ENCODE measurements at places on chromosomes 3 and 15.

DNA sequence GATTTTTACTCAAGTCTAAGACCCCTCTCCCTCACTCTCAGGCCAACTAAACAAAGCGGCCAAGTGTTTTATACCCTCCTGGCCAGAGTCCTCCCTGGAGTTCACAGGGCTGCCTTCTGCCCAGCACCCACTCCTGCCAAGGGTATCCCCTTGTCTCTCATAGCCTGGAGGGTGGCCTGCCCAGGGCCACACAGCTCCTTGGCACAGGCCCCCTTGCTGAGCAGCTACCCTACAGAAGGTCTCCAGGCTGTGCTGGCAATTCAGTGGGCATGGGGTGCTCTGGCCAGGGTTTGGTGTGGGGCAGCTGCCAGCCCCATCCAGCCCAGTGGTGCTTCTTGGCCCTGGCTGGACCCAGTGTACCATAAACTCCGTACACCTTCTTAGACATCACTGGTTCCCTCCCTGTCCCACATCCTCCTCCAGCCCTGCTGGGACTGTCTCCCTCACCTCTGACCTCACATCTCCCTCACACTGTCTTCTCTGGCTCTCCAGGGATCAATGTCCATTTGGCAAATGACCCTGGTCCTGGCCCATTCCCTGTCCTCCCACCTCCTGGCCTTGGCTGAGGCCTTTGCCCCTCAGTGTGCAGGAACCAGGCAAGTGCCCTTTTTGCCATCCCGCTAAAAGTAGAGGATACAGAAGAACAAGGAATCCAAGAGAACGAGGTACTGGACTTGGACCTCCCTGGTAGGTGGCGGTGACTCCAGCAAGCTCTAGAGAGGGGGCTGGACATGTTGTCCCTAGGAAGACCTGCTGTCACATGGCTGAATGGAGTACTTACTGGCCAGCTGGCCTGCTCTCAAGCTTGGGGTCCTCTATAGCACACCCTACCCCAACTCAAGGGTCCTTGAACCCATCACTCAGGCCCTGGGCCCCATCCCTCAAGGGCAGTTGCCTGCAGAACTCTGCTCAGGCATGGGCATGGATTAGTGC, 50.0 kb upstream of the TRPM1 start:
- DNase-seq: no peak

DNA sequence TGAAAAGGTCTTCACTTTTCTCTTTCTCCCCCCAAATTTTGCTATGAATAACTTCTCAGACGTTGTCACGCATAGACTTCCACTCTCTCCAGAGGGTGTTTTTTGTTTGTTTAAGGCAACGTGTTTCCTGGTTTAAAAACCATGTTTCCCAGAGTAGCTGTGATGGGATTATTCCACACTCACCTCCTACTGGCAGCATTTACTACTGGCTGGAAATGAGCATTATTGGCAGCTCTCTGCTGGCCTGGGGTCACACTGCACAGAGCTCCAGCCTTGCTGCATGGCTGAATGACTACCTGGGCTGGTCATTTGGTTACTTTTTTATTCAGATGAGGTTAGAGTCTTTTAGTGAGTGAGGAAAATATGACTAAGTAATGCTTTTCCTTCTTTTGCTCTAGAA, 65.2 kb downstream of the RARB start:
- no peak for DNase-seq

DNA sequence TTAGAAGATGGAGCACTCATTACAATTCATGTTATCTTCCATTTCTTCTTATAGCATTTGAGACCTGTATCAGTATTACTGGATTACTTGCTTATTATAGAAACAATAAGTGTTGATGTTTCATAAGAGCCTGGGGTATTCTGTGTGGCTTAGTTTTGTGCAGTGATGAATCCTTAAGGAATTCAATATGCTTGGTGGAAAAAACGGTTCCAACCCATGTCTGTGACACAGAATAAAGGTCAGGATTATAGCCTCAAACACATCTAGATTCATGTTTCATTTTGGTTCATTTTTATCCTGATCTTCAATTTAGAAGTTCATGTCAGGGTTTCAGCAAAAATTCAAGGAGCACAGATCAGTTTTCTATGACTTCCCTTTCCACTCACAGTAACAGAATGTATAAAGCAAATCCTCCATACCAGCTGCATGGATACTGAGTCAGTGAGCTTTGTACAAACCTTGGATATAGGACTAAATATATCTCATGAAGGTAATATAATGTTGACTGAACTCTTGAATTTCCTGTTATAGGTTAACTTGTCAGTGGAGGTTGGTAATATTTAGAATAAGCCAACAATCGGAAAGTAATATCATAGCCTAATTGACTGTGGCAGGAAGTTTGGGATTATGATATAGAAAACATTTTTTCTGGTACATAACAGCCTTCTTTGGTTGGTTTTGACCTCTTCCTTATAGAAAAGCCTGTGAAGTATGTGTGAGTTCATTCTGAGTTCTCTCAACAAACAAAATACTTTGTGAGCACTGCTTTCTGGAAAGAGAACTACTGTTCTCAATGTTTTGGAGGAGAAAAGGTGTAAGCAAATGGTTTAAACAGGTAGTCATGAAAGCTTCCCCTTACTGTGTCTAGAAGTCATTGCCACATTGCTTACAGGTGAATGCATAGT, 218.2 kb upstream of the TPM1 start:
- no peak for DNase-seq

GRCh38 chr3:167862104-167862730, 126.7 kb downstream of the SERPINI1 start:
- DNase-seq: no peak

- DNase-seq: no peak
These were observed 404.8 kb downstream of the IGSF11 start for GRCh38 chr3:118629821-118630220.

- DNase-seq: peak; percentile 40
These were observed 429 bp downstream of the PARP9 start for GRCh38 chr3:122563717-122564025.

GRCh38 chr15:35229085-35229484, 144.0 kb upstream of the NANOGP8 start:
- no peak for DNase-seq

DNA sequence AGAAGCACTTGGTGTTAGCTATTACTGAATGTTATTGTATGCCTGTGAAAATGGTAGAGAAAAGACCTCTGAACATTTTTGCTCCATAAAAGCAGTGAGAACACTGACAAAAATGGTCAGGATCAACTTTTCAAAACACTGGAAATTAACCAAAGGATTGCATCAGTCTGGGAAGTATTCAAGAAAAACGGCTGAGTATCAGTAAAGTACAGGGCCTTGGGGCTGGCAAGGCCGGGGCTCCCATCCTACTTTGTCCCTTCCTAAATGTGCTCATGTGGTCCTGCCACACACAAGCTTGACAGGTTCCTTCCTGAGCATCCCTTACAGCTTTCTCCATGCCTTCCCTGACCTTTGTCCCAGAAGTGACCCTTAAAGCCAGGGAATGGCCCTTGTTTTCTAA, 84.0 kb downstream of the CFAP20DC start:
- no peak for DNase-seq

Data from activated T-cell treated with anti-CD3 and anti-CD28 coated beads, Interleukin-2, amount 50 U/mL, for 48 hours (primary cell).